ENCODE measurements at places on chromosomes 5 and 9.
A peak's percentile ranks its signal among the peaks of the same experiment; 100 is the strongest.

DNA sequence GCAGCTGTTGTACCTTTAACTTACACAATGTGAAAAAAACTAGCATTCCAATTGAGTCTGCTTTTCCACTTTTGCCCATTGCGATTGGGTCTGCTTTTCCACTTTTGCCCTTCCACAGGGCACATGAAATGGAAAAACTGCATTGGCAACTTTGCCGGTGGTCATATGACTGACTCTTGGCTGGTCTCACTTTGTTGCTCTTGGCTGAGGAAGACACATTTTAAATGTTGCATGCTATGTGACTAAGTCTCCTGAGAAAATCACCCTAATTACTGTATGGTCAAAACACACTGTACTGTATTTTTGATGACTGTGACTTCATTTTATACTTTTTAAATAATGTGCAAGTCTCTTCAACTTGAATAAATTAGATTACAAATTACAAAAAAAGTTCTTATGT is 1.6 kb upstream of the OXCT1 start:
- no peak for DNase-seq

- DNase-seq, result no peak
Measured at GRCh38 chr5:87354496-87354895, 58.2 kb downstream of the CCNH start.

DNA sequence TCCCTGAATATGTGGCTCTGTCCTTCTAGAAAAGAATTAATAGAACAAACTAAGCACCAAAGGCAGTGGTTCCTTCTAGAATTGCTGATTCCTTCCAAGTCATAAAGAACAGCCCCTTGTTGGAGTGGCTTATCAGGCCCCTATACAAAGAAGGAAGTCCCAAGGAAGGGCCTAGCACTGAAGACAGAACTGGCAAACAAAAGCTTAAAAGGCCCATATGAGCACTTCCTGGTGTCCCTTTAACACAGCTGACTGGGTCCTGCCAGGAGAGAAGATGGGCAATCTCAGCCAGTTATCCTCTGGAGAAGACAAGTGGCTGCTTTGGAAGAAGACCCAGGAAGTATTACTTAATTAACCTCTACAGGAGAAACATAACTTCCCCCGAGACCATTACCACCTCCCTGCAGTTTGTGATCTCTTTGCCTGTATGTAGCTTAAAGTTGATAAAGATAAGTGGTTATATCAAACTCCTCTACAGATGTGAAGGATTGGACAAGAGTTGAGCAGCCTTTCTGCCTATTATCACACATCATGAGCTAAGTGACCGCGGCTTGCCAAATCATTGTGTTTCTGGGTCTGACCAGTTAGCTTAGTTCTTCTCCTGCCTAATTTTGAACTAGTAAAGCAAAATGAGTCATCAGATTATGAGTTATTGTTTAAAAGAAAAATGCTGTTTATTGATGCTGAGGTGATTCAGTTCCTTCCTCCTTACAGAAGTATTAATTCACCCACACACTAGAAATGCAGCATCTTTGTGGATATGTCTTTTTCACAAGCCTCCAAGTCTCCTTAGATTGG is 13.3 kb upstream of the STING1 start:
- no peak for DNase-seq

DNA sequence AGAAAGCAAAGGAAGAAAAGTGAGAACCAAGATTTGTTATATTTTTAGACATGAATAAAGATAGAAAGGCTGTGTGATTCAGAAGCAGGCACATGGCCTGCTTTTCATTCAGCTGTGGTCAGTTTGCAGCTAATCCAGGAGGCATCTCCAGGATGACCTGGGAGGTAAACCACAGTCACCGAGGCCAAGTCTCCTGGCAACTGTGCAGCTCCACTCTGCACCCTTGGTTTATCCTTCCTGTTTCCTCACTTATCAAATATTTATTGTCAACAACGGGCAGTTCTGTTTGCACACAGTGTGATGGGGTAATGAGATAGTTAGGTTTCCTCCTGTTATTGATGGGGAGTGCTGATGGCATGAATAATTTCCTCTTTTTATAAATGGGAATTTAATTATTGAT is 243.0 kb downstream of the PSAT1 start:
- DNase-seq, result no peak

- DNase-seq, result no peak
Measured at GRCh38 chr9:20398536-20399338, 223.6 kb downstream of the MLLT3 start.

GRCh38 chr9:110582156-110582555 is 2.6 kb upstream of the SVEP1 start:
- peak; percentile 39 for DNase-seq

DNA sequence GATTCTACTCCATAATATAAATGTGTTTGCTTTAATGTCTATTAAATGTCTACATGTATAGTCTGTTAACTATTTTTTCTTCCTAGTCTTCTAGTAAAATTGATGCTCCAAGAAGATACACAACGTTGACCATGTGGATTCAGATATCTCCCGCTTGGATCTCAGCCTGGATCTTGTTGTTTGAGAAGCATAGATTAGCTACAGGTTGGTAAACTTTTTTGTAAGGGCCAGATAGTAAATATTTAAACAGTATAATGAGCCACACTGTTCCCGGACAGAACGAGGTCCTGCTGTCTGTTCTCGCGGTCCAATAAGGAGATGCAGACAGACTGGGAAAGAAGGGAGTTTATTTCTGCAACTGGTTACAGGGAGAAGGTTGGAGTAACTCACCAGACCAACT is 86.2 kb upstream of the IL12B start:
- DNase-seq, result no peak

DNA sequence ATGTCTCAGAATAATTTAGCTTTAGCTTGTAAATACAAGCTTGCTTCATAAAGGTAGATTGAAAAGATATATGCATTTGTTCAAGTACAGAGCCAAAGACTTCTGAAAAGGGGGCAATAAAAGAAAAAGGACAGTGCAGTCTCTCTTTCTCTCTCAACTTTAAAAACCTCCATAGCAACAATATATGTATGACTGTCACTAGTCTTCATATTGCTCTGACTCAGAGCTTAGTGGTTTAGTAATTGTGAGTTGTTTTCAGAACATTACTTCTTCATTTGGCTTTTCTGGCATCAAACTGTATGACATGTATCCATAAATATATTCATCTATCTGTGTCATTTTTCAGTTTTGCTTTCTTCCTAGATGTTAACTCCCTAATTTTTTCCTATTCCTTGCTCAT is 194.6 kb upstream of the KIF2A start:
- DNase-seq, result no peak

DNA sequence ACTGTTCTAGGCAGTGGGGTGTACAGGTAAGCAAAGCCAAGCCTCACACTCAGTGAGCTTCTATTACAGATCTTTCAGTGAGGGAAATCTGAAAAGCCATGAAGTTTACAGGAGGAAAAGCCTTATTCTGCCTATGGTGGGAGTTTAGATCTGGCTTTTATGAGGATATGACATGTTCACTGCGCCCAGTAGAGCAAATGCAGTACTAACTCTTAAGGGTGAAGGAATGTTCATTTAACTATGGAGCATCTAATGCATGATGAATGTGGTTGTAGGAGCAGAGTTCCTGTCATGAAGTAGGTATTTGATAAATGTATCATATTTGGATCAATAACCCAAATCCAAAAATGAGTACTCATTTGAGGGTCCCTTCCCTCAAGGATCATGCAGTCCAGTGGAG is 230.2 kb upstream of the PAPPA start:
- DNase-seq, result no peak

GRCh38 chr5:167488371-167488770 is 803.1 kb upstream of the WWC1 start:
- no peak for DNase-seq

DNA sequence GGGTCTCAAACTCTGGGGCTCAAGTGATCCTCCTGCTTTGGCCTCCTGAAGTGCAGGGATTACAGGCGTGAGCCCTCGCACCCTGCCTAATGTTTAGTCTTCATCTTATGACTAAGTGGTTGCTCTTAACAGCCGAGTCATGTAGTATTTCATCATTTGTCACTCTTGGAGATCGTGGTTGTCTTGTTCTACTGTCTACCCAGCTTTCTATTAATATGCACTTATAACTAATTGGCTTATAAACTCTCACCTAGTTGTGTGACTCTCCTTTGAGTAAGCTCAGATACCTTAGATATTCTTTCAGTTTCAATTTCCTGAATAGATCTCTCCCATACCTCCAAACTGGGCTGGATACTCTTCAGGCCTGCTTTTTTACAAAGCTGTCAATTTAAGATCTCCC is 19.9 kb downstream of the SLC44A1 start:
- no peak for DNase-seq

DNA sequence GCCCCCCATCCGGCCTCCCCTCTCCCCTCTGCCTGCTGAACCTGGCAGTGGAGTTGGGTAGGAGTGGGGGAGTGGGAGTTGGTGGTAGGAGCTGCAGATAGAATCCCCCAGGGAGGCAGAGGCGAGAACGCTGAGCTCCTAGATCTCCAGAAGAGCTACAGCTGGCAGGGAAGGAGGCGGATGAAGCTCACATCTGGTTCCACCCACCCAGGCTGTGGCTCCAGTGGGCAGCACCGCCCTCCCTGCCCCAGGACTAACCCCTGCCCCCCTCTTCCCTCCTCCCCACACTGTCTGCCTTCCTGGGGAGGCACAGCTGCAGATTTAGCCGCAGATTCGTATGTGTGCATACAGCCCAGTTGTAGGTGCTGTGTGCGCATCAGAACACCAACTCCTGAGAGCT is 34.2 kb downstream of the C9orf50 start:
- DNase-seq, result no peak

- DNase-seq, result no peak
Measured at GRCh38 chr5:96771395-96771794, 36.4 kb downstream of the ERAP1 start.

GRCh38 chr9:88218726-88219125 is 80.5 kb upstream of the SPATA31C2 start:
- DNase-seq, result no peak

DNA sequence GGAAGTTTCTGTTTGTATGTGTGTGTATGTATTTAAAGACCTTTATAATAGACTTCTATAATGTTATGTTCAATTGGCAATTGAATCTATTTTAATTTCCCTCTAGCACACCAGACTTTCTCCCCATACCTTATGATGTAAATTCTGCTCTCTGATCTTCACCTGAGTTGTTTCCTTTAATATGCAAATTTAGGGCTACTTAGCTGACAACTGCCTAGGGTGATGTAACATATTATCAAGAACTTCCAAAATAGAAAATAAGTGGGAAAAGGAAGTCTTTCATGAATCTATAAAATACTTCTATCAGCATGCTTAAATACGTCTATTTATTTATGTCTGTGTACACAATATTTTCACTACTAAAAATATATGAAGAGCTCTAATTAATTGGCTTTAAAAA is 923.5 kb upstream of the CDH10 start:
- no peak for DNase-seq

GRCh38 chr9:80881320-80881719 is 808.0 kb downstream of the TLE1 start:
- DNase-seq, result no peak

GRCh38 chr9:113352411-113352810 is 3.1 kb downstream of the BSPRY start:
- DNase-seq, result no peak

DNA sequence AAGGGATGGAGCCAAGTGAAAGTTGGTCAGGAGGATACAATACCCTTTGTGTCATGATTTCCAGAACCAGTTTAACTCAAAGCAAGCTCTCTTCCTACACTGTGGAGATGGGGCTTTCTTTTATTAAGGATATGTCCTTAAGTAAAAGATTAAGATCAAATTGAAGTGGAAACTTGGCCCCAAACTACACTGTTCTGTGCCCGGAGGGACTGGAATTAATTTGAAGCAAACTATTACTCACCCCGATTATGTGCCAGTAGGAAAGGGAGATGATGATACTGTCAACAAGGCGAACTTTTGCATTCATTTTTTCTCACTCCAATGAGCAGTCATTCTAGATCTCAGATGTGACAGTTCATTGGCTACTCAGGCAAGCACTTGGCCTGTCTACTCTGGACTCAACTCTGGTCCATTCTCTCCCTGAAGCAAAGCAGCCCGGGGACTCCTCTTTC is 186.7 kb downstream of the NTRK2 start:
- DNase-seq, result no peak

DNA sequence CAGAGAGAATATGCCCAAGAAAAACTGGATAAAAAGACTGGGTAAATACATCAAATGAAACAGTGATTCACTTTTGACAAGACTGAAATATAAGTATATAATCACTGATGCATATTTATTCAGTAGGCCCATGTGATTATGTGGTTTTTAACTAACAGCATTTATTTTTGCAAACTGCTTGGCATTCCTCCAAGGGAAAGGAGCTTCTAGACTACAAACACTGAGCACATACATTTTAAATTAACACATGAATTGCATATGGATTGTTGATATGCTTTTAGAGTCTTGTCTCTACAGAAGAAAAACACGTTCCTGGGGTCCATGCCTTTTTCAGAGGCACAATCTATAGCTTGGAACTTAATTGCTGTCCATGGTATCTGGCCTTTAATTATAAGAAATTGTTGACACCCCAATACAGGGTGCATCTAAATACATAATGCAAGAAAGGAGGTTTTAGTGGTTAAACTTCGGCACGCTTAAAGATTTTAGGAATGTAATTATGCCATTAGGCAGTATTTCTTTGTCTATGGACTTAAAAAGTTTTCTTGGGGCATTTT is 6.9 kb upstream of the MEIKIN start:
- peak; percentile 97 for DNase-seq

- DNase-seq, result no peak
Measured at GRCh38 chr5:167993771-167994170, 297.7 kb upstream of the WWC1 start.

- no peak for DNase-seq
Measured at GRCh38 chr9:119934497-119934896, 565.3 kb upstream of the BRINP1 start.

DNA sequence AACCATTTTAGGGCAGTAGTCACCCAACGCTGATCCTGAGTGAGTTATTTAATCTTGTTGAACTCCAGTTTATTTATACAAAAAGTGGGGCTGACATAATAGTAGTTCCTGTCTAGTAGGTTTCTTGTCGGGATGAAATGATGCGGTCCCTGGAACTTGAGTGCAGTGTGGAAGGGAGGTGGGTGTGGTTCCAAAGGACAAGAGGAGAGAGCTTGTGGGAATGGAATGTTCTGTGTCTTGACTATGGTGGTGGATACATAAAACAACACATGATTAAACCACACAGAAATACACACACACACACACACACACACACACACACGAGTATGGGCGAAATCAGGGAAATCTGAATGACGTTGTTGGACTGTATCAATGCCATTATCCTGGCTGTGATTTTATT is 66.1 kb upstream of the BARHL1 start:
- no peak for DNase-seq
